ENCODE measurements at places on chromosomes 3 and 15.

GRCh38 chr15:76163457-76164295 is 103.9 kb downstream of the TMEM266 start:
- no peak for DNase-seq

DNA sequence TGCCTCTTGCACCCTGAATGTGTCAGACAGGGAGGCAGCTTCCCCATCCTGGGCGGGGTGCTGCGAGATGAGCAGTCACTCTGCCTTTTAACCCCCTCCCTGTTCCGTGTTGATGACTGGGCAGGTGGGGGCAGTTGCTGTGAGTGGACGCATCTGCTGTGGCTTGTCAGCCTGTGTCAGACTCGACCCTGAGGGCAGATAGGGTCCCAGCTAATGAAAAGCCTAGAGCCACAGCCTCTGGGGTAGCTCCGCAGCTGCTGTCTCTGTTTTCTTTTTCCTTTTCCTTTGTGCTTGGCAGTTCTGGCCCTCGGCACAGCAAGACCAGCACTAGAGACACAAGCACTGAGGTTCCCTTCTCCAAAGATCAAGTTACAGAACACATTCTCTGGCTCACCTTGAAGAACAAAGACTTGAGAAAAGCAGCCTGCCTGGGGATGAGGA is 43.0 kb upstream of the GLCE start:
- DNase-seq: no peak

- peak; percentile 9 for DNase-seq
Measured at GRCh38 chr3:10867384-10867783, 51.4 kb downstream of the SLC6A11 start.

DNA sequence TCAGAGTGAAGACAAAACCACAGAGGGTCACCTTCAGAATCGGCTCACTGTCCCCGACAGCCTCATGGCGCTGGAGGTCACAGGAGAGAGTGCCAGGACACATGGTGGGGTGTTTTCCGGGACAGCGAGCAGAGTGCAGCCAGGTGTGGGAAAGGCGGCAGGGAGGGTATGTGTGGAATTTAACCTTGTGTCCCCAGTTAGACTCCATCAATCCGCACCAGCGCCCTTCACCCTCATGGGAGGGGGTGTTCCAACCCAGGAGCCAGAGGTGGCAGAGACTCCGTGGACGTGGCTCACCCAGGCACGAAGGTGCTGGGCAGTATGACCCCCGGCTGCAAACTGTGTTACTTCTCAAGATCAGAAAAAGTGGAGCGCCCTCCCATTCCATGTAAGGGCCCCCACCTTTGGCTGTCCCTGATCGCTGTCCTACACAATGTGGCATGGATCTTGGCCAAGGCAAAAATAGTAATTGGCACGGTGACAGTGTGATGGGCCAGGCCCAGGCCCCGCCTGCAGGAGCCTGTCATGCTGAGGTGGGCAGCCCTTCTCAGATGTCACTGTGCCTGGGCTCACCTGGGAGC is 190.3 kb downstream of the XXYLT1 start:
- DNase-seq: no peak

GRCh38 chr3:106397006-106397405 is 528.2 kb upstream of the CBLB start:
- no peak for DNase-seq

GRCh38 chr3:46959161-46959511 is 17.4 kb downstream of the CCDC12 start:
- no peak for DNase-seq

DNA sequence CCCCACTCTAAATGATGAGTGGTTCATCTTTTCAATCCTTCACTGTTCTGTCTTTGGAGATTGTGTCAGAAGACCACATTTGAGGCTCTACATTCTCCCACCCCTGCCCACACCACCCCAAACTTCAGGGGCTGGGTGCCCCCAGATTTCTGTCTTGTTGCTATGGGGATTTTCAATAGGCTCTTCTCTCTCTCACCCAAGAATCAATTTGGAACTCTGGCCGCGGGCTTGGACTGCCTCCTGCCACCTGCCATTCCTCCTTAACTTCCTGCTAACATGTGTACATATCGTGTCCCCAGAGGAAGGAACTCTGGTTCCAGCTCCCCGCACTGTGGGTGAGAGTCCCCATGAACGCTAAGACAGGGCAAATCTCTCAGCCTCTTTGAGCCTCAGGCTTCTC is 67.4 kb upstream of the LARS2 start:
- no peak for DNase-seq

DNA sequence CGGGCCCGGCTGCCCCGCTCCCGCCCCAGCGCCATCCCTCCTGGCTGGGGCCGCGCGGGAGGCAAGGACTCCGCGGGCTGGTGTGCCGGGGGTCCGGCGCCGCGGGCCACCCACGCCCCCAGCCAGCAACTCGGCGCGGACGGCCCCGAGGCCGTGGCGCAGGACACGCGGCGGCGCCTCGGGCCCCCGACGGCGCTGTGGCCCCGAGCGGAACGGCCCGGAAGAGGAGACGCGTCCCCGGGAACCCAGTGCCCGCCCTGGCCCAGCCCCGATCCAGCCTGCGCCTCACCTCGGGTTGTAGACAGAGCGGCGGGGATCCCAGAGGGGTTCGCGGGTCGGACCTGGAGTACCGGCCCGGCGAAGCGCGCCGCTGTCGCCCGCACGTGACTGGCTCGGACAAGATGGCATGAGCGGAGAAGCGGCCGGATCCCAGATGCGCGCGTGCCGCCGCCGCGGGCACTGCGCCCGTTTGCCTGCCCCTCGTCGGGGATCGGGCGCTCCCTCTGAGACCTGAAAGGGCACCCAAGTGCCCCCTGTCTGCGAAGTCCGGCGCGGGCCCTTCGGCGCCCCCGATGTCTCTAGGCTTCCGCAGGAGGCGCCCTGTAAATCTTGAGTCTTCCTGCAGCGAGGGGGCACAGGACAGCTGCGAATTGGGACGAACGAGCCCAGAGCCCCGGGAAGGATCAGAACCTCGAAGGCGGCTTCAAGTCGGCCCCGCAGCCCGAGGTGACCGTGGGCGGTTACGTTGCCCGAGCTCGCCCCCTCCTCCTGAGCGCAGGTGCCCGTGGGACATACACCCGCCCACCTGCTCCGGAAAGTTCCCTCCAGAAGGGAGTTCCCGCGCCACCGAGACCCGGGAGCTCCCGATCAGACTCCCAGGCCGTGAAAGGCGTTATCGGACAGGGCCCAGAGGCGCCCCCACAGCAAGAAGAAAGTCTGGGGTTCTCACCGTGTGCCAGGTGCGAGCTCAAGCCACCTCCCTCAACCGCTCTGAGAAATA is 598 bp upstream of the SFMBT1 start:
- peak; percentile 75 for DNase-seq

GRCh38 chr15:47384341-47384740 is 333.0 kb upstream of the SEMA6D start:
- DNase-seq: no peak

DNA sequence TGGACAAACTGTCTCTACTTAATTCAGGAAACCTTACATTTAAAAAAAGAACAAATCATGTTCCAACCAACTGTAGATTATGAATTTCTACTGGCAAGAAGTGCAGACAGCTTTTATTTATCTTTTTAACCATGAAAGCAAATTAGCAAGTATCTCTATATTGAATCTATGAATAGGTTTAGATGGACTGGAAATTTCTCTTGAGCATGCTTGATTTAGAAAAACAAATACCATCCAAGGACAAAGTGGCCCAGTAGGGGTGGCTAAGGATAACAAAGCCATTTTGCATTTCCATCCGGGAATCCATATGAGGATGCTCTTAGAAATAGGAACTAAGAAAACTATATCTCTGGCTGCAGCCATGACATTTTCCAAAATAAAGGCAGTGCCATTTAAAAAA is 150.6 kb downstream of the KCNMB2 start:
- DNase-seq: no peak

GRCh38 chr15:75123395-75123794 is 78.3 kb upstream of the C15orf39 start:
- peak; percentile 70 for DNase-seq

GRCh38 chr3:149493315-149494021 is 19.0 kb downstream of the TM4SF4 start:
- no peak for DNase-seq

GRCh38 chr15:95202569-95203349 is 971.4 kb downstream of the MCTP2 start:
- DNase-seq: no peak

GRCh38 chr15:78083687-78084448 is 6.4 kb upstream of the TBC1D2B start:
- no peak for DNase-seq

- DNase-seq: no peak
Measured at GRCh38 chr3:146550743-146551510, 6.5 kb upstream of the PLSCR1 start.
